ENCODE measurements at places on chromosomes 16 and 17.

GRCh38 chr17:19331134-19331533 is 31.4 kb downstream of the B9D1 start:
- DNase-seq = peak; percentile 86

- DNase-seq = peak; percentile 96
Observed at GRCh38 chr17:77354670-77355455, 214.1 kb downstream of the SEC14L1 start.

DNA sequence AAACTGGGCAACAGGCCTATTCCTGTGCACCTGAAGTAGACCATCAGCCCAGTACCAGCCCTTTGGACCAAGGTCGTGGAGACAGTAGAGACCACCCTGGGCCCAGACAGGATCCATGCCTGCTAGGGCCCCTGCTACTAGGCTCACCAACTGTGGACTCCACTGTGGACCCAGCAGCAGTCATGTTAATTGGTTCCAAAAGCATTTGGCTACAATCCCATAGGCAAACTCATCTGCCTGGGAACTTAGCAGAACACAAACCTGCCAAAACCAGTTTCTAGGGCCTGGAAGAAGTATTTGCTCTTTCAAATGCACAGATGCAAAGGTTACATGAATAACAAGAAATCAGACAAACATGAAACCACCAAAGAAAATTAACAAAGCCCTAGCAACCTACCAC is 53.1 kb downstream of the ACSM2A start:
- no peak for DNase-seq

- DNase-seq = no peak
Observed at GRCh38 chr17:8311131-8311790, 1.2 kb downstream of the ARHGEF15 start.

GRCh38 chr17:28973425-28973824 is 22.1 kb upstream of the PHF12 start:
- DNase-seq = peak; percentile 79

DNA sequence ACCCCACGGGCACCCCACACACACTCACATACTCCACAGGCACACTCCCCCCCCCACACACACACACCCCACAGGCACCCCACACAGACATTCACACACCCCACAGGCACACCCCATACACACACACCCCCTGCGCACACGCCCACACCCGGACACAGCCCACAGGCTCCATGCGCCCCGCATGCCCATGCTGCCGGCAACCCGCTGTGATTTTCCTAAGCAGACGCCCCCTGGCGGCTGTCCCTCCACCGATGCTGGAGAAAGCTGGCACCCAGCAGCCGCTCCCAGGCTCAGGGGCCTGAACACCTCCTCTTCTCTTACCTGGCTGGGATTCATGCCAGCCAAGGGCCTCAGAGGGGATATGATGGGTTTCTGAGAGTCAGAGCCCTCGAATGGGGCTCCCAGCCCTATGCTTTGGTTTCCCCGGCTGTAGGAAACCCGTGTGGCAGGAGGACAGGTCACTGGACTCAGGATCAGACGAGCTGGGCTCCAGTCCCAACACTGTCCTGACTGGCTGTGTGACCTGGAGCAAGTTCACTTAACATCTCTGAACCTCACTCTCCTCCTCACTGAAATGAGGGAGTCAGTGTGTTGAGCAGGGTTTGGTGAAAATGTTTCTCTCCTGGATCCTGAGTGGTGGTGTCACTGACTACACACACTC is 19.6 kb upstream of the TNFRSF13B start:
- DNase-seq = peak; percentile 77

DNA sequence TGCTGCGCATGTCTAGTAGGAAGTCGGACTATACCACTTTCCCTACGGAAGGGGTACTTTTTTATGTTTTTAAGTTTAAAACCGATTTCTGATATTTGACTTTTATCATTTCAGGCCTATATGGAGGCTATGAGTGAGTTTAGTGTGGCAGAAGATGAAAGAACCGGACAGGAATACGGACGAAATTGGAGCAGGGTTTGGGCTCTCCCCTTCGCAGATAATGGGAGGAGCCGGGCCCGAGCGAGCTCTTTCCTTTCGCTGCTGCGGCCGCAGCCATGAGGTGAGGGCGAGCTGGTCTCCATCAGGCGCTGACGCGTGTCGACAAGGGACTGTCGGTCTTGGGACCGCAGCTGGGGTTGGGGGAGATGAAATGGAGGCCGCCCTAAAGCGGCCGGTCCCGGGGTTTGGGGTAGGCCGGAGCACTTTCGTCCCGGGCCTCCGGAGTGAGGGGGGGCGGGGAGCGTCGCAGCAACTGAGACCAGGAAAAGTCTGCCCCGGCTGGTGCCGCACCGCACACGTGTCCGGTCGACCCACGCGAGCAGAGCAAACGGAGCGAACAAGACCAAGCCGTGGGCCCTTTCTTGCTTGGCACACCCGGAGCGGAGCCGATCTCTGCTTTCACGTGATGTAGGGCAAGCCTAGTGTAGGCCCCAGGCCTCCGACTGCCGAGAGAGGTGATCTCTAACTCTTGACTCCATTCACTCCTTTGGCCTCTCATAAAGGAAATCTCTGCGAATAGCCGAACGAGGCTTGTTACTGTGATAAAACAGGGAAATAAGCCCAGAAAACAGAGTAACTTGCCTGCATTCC is at the start of gene RPL19:
TSS of gene RPL19 (plus strand) at position 214 of the 810 bp plus-strand sequence. CDS start at position 276, 62 bp downstream.
- no peak for DNase-seq

- DNase-seq = no peak
Observed at GRCh38 chr16:52078716-52079655, 468.0 kb downstream of the TOX3 start.

GRCh38 chr17:39755554-39756379 is 18.0 kb downstream of the GRB7 start:
- DNase-seq = peak; percentile 63

DNA sequence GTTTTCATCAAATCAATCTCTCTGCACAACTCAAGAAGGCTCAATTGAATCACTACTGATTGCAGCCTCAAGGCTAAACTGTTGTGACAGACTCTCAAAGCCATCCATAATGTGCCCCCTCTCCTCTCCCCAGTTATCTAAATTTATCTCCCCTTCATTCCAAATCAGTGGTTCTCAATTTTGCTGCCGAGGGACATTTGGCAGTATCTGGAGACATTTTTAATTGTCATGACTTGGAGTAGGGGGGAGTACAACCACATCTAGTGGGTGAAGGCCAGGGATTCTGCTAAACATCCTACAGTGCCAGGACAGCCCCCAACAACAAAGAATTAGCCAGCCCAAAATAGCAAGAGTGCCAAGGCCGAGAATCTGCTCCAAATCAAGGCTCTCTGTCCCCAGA is 9.1 kb downstream of the USP31 start:
- DNase-seq = no peak

DNA sequence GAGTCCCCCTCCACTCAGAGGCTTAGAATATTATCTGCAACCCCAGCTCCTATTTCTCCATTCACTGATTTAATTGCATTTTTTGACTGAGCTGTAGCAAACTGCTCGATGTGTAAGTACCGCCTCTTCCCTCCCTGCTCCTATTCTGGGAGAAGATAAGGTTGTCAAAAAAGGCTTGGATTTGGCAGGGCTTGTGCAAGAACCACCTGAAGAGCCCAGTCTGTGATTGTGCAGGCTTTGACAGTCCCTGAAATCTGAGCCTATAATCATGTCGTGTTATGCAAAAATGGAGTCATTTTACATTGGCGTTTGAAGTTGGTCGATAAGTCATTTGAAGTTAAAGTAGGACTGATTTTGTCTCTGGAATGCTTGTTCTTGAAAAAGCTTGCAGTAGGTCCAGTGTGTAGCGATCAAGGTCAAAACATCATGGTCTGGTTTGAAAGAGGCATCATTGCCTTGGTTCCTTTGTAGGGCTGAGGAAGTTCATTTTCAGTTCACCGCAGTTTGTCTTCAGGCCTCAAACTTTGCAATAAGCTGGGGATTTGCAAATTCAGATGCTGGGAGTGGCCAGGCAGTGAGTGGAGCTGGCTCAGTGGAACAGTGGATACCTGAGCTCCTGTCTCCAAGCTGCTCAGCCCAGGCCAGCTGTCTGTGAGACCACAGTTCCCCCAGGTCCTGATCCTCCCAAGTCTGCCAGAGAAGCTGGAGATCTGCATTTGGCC is 68.8 kb downstream of the KATNIP start:
- no peak for DNase-seq

DNA sequence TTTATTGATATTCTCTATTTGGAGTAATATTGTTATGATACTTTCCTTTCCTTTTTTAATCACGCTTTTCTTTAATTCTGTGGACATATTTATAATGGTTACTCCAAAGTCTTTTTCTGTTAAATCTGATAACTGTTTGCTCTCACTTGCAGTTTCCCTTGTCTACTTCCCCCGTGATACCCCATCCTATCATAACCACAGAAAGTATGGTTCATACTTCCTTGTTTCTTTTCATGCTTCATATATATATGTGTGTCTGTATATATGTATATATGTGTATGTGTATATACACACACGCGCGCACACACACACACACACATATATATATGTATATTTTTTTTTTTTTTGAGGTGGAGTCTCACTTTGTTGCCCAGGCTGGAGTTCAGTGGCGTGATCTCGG is 23.5 kb downstream of the SPECC1 start:
- no peak for DNase-seq

- no peak for DNase-seq
Observed at GRCh38 chr16:50945171-50945570, 203.3 kb downstream of the CYLD start.
